Anterior cingulate cortex (tissue), 58 donors: ENCODE measurements at places on chromosomes 5 and 9.
A peak's percentile ranks its signal among the peaks of the same experiment; 100 is the strongest.

GRCh38 chr9:74887041-74887980 lies at the start of gene TRPM6:
Gene TRPM6 (minus strand): TSS chr9:74887921. CDS start chr9:74887856, 65 bp downstream.
- peak; percentile 13 for DNase-seq

DNA sequence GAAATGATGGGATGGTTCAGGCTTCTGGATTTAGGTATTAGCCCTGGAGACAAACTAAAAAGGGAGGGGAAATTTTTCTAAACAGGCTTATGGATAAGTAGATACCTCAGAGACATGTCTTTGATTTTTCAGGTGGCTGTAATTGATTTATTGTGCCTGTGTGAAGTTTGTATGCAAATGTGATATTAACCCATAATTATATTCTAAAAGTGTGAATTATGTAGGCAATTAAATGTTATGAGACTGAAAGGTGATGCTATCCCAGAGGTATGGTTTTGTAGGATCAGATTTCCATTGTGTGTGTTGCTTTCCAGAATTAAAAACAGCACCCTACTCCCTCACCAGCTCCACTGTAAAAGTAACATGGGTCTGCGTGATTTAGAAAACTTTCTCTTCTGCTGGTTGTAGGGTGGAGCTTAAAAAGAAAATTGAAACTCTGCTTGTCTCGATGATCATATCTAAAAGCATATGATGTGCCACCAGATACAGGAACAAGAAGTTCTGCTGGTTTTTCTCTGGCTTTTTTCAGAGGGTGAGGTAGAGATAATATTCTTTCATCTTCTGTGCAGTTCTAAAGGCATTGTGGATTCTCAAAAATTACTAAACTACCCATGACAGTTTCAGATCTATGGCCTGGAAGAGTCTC lies 71.8 kb upstream of the TAF11L2 start:
- no peak for DNase-seq

GRCh38 chr9:129166623-129167557 lies 11.2 kb downstream of the IER5L start:
- no peak for DNase-seq

DNA sequence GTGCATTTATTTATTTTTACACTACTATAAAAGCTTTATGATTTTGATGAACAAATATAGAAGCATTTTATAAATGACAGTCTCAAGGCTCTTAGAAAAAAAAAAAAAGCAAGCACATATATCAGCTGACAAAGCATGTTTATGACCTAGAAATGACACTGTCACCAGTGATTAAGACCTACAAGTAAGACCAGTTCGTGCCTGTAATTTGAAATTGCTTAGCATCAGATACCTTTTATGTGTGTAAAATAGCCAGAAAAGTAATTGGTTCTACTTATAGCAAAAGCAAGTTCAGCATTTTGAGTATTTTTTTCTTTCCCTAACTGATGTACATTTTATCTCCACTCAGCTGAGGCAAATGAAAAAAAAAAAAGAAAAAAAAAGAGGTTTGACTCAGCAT lies 808.4 kb downstream of the CDH18 start:
- no peak for DNase-seq

GRCh38 chr5:142853682-142854081 lies 83.5 kb downstream of the ARHGAP26 start:
- DNase-seq, result no peak

GRCh38 chr5:163473635-163474243 lies 13.3 kb downstream of the HMMR start:
- no peak for DNase-seq

- DNase-seq, result no peak
Measured at GRCh38 chr5:42993516-42994245, 46.4 kb downstream of the ANXA2R start.

DNA sequence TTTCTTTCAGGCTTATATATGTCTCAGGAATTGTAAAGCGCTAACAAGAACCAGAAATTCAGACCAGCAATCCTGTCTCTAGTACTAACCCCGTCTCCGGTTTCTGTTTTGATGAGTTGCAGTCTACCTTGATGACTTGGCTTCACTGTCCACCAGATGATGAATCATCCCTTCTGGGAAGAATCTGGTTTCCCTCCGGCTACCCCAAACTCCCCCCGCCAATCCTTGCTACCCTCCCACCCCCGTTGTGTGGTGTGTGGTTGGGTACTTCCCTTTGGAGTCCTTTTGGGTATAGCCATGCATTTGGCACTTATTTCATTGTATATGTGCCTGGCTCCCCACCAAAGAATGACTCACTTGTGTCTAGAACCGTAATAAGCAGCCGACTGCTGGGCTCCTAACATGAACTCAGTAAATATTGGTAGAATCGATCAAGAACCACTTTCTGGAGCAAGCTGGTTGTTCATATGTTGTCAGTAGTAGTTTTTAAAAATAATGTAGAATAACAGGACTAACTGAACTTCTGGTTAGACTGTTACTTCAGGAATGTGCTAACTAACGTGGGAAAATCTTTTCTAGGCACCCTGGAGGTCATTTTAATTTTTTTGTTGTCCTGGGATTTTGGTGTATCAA lies 8.3 kb upstream of the TGFBI start:
- no peak for DNase-seq

- no peak for DNase-seq
Measured at GRCh38 chr5:10543585-10544040, 20.3 kb upstream of the ANKRD33B start.

DNA sequence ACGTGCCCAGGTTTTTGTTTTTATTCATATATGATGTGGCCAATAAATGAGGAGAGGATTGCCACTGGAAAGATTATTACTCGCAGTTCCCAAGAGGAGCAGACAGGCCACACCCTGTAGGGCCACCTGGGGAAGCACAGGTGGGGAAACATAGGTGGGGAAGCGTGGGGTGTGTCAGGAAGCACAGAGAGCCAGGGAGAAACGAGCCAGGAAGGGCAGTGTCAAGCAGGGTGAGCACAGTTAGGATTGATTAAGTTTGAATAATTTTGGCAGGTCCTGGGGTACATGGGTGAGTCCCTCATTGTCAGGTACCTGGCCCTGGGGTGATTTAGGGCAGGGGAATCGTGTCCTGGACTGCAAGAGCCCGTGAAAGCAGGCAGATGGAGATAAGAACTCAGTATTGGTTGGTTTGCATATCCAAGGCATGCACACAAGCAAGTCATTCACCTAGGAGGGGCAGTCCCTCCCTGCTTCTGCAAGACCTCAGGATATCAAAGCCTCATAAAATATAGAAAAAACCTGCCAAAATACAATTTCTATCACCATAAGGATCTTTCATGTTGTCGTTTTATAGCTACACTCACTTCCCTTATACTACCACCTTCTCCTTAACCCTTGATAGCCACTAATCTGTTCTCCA lies 22.4 kb downstream of the MVB12B start:
- no peak for DNase-seq

- DNase-seq, result no peak
Measured at GRCh38 chr5:40823459-40823858, 11.6 kb downstream of the RPL37 start.

DNA sequence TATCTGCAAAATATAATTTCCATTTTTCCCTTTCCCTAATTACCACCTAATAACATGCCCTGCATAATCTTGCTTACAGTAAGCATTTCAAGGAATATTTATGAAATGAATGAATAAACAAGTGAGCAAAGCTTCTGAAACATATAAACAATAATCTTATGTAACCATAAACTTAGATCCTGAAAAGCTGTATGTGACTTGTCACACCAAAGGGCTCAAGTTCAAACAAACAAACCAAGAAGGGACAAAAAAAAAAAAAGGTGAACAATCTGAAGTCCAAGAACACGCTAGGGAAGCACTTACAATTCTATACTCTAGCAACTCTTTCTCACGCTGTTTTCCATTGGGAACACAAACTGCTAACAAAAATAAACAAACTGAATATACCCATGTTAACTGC lies 36.3 kb downstream of the PLPP1 start:
- no peak for DNase-seq

GRCh38 chr5:95081982-95082381 lies 202.9 kb downstream of the MCTP1 start:
- DNase-seq, result no peak

DNA sequence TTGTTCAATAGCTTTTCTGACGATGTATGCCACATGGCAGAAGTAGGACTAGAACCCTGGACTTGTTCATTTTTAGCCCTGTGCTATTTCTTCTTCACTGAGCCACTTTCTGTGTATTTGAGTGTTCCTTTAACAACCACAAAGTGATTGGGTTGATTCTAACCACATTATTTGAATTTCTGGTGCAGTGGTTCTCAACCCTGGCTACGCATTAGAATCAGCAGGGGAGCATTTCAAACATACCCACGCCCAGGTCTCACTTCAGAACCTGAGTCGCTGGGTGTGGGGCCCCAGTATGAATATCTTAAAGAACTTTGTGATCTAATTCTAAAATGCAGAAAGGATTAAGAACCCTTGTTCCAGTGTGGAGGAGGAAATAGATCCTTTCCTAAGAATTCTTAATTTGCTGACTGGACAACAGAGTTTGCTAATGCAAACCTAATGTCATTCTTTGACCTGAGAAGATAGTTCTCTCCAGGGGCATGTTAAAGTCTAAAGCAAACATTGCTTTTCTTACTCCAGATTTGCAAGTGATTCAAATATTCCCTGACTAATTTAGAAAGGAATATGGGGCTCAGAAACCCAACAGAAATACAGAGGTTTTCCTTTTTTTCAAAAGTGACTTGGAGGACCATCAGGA lies 75.4 kb upstream of the GDNF start:
- no peak for DNase-seq

GRCh38 chr5:14184082-14184481 lies 40.9 kb downstream of the TRIO start:
- no peak for DNase-seq

GRCh38 chr9:88476491-88477271 lies 58.3 kb upstream of the NXNL2 start:
- no peak for DNase-seq
